Stimulated activated CD8-positive, alpha-beta memory T cell treated with anti-CD3 and anti-CD28 coated beads, Interleukin-12 subunit alpha, Interleukin-12 subunit beta, amount 100 ng/mL, for 1 hour (primary cell): ENCODE measurements at places on chromosomes 11 and 22.

GRCh38 chr11:71372693-71373657, 75.2 kb downstream of the DHCR7 start:
- no peak for DNase-seq

GRCh38 chr22:49728570-49729271, 99.0 kb downstream of the BRD1 start:
- no peak for DNase-seq

- DNase-seq: no peak
Observed at GRCh38 chr11:2375964-2376551, 1.1 kb upstream of the CD81 start.

GRCh38 chr11:92154110-92154509, 70.5 kb upstream of the FAT3 start:
- DNase-seq: no peak

DNA sequence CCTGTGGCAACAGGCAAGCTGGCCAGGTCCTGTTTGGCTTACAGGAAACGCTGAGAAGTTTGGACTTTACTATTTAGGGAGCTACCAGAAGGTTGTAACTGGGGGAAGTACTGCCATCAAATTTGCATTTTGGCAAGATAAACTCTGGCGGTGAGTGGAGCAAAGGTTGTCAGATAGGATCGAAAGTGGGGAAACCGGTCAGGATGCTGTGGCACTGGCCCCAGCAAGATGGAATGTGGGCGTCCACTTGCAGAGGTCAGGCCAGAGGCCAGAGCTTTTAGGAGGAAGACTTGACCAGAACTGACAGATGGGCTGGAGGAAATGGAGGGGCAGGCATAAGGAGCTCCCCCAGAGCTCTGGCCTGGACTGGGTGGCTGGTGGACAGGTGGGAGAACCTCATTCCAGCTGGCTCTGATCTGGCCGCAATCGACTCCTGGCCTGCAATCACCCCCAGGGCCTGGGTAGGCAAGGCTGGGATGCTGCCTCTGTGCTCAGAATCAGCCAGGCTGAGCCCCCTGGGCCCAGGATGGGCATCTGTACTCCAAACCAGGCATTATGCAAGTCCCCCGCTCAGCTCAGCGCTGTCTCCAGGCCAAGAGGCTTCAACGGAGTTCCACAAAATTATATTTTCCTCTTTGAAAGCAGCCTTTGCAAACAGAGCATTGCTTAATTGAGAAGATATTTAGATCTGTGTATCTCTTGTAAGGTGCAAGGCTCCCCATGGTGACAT, 178.3 kb upstream of the NECTIN1 start:
- DNase-seq: no peak

- no peak for DNase-seq
Observed at GRCh38 chr22:23414727-23415489, 165.2 kb downstream of the IGLL1 start.
